Hepatocyte (in vitro differentiated cells): ENCODE measurements at places on chromosomes 2 and 18. TPM values are rescaled to one million over a fixed set of nuclear protein-coding genes. Genes with fewer than 3 reads are reported as not detected.

GRCh38 chr2:164621764-164622105, 453 bp upstream of the GRB14 start:
- no peak for DNase-seq

- DNase-seq = no peak
Measured at GRCh38 chr2:85758361-85759256, 4.8 kb downstream of the ATOH8 start.

GRCh38 chr2:151423760-151424159, 14.1 kb downstream of the RIF1 start:
- no peak for DNase-seq

- no peak for DNase-seq
Measured at GRCh38 chr18:58525928-58526424, 102.9 kb downstream of the ALPK2 start.

DNA sequence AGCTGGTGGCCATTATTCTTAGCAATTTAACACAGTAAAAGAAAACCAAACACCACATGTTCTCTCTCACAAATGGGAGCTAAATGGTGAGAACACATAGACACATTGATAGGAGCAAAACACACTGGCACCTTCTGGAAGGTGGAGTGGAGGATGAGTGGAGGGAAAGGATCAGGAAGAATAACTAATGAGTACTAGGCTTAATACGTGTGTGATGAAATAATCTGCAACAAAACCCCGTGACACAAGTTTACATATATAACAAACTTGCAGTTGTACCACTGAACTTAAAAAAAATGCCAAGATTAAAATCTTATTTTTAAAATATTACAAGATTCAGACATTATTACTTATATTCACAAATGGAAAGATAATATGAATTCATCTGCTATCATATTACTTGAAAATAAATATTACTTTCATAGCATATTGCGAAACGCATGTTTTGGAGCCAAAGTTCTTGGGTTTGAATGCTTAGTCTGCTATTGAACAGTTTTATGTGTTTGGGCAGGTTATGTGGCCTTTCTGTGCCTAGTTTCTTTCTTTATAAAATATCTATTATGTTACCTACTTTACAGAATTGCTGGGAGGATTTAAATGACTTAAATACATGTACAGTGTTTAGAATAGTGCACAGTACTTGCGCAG, 20.5 kb downstream of the ANKRD62 start:
- DNase-seq = no peak

GRCh38 chr2:44004735-44005602, 9.2 kb upstream of the LRPPRC start:
- DNase-seq = no peak

DNA sequence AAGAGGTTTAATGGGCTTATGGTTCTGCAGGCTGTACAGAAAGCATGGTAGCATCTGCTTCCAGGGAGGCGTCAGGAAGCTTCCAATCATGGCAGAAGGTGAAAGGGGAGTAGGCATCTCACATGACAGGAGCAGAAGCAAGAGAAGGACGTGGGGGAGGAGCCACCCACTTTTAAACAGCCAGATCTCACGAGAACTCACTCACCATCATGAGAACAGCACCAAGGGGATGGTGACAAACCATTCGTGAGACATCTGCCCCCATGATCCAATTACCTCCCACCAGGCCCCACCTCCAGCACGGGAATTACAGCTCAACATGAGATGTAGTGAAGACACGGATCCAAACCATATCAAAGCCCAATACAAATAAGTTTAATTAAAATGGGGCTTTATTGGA, 113.8 kb downstream of the ATL2 start:
- no peak for DNase-seq

DNA sequence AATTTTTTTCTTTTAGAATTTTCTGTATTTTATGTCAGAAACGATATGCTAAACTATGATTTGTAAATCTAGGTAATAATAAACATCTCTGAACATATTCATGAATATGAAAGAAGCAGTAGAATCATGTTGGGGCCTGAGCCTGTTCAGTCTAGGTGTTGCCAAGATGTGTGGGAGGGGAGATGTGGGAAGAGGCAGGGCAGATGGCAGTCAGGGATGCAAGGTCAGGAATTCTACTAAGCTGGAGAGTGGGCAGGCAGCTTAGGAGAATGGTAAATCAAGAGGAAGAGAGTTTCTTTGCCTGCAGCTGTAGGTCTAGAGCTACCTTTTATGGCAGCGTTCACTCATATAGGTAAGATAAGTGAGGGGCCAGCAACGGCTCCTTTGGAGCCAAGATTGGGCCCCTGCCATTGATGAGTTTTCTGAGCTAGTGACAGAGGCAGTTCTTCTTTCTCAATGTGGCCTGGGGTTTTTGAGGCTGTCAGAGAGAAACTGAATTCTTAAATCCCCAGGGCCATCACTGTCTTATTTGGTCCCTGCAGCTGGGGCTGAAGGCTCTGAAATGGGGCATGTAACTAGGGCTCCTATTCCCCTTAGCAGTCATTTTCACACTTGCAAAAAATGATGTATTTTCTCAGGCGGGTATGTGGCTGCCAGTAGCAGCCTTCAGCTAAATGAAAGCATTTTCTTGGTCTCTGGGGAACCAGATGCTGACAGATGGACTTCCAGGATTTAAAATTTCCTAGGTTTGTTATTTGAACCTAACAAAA, 232.8 kb downstream of the PIK3C3 start:
- DNase-seq = no peak

DNA sequence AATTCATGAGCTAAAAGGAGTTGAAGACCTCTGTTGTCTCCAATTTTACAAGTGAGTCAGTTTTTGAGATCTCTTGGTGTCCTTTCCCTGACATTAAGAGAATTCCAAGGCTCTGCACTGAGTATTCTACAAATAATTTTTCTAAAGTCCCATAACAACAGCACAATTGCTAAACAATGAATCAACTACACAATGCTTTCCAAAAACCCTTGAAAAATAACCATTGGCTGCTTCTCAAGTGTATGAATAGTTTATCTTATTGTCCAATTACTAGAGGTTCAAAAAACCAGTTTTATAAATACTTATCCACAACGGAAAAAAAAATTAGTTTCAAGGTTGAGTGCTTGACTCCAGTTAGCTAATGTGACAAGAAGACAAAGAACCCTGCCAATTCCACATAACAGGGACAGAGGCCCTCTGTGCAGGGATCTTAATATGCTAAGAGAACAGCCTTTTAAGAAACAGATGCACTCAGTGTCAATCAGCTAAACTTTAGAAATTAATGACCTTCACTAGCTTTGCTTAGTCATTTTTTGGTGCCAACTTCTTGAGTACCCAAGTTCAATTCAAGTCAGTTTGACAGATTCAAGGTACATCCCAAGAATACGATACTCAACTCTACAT, 266.6 kb upstream of the CYP26B1 start:
- no peak for DNase-seq

DNA sequence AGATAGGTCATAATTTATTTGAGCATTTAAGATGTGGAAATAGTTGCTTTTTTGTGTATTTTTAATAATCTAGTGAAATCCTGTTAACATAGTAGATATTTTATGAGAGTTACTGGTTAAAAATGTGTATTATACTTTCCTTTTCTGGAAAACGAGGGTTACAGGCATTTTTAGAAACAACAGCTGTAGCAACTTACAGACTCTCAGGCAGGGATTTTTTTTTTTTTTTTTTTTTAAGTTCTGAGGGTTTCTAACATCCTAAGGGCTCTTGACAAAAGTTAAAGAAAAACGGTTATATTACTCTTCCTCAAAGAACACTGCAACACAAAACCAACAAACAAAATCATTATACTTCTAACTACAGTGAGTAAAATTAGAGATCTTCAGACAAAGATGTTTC, 205.9 kb downstream of the ACKR3 start:
- DNase-seq = no peak

- DNase-seq = peak; percentile 30
Measured at GRCh38 chr2:108403494-108403893, 25.7 kb downstream of the SULT1C4 start.

GRCh38 chr18:8812631-8813030, 107.3 kb downstream of the MTCL1 start:
- no peak for DNase-seq

GRCh38 chr2:57141269-57141668, 905.3 kb upstream of the VRK2 start:
- no peak for DNase-seq

Gene CDCA7
- 8.7 and 11.4 TPM in 2 replicates for total RNA-seq

Gene RNF125
- total RNA-seq = 1.1 and 2.1 TPM in 2 replicates

Gene ZNF521
- 13.3 and 16.3 TPM in 2 replicates for total RNA-seq

Gene SCN9A
- total RNA-seq = 9.0 and 11.7 TPM in 2 replicates

Gene TBC1D8
- total RNA-seq = 15.8 and 18.7 TPM in 2 replicates

Gene SCYGR6
- total RNA-seq = not detected in 2 replicates
